Activated CD8-positive, alpha-beta T cell treated with anti-CD3 and anti-CD28 coated beads for 36 hours (primary cell): ENCODE measurements at places on chromosomes 2 and 18.

- no peak for DNase-seq
Measured at GRCh38 chr2:26438926-26439325, 37.2 kb downstream of the DRC1 start.

DNA sequence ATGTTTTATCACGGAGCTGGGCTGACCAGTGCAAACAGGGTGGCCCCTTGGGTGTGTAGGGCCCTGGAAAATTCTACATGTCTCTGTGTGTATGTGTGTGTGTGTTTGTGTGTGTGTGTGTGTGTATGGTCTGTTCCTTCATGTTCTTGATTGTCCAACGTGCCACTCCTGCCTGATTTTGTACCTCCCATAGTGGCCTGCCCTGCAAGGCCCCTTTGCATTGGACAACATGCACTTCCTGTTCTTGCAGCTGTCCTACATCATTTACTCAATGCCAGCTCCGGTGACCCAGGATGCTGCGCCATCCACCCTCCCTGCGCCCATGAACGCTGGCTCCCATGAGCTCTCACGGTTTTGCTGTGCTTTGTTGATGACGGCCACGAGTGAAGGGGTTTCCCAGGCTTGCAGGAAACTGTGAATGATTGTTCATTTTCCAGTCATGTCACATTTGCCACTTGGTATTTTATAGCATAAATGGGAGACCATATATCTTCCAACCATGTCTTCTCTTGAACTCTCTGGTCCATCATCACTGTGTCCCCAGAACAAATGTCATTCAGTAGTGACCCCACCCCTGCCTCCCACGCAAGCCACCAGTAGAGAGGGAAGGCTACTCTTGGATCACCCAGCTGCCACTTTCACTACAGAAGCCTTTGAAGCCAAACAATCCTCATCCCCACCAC lies 69.7 kb upstream of the NCK2 start:
- DNase-seq: peak; percentile 69

- DNase-seq: no peak
Measured at GRCh38 chr2:105972927-105973326, 221.2 kb downstream of the UXS1 start.

DNA sequence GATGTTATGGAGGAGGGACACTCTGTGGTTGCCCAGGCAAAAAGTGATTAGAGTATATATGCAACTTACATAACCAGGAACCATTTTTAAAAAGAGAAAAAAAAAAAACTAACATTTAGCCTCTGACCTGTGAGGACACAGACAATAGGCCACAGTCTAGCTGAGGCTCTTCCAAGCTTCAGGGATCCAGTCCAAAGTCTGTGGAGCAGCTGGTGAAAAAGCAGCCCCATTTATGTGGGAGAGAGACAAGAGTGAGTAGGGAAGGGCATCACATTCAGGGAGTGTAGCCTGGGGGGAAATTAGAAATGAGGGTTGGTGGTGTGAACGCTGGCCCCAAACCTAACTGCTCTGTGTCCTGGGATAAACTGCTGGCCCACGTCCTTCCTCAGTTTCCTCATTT lies 122.8 kb downstream of the MYO5B start:
- DNase-seq: no peak

- DNase-seq: no peak
Measured at GRCh38 chr2:50263728-50264127, 768.2 kb downstream of the NRXN1 start.

- DNase-seq: no peak
Measured at GRCh38 chr2:179331061-179331460, 66.4 kb upstream of the SESTD1 start.

DNA sequence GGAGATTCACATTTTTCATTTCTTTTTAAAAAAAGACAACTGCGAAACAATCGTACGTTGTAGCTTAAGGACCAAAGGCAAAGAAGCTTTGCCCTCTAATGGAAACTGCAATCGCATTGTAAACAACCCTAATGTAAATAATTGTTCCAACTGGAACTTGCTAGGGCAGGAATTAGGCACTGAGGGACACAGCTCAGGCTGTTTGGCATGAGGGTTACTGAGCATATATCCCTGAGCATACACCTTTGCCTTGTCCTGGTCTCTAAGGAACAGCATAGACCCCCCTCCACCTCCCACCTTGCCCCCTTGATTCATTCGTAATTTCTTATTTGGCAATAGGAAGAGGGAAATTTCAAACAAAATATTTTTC lies 396.4 kb downstream of the LNPK start:
- no peak for DNase-seq

GRCh38 chr18:40447820-40448219 lies 1507.2 kb upstream of the PIK3C3 start:
- no peak for DNase-seq

DNA sequence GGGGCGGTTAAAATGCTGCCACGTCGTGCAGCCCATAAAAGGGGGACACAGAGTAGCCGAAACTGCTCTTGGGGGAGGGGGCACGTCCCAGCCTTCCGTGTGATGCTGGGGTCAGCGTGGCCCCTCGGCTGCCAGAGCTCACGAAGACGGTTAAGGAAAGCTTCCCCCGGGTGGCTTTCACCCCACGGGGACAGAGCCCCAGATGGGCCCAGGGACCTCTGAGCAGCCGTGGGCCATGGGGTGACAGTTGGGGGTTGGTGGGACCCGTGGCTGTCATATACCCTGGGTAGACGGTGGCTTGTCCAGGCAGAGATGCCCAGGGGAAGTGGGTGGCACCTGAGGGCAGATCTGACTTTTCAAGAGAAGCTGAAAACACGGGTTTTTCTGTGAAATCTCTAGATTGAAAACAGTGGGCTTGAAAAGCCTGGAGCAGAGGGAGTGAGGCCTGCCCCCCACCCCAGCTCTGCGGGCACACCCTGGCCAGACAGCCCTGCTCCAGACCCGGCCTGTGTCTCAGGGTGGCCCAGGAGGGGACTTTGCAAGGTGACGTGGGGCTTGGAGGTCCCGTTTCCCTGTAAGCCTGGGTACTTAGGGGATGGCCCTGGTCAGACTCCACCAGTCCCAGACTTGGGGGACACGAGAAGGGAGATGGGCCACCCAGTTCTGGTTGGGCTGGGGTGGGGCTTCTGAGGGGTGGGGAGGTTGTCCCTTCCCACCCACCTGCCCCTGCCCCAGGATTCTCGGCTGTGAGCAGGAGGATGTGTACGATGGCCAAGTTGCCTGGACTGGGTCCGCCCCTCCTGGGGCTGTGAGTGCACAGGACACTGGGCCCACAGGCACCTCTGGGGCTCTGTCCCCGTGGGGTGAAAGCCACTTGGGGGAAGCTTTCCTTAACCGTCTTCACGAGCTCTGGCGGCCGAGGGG lies 652 bp downstream of the NEU4 start:
- no peak for DNase-seq

DNA sequence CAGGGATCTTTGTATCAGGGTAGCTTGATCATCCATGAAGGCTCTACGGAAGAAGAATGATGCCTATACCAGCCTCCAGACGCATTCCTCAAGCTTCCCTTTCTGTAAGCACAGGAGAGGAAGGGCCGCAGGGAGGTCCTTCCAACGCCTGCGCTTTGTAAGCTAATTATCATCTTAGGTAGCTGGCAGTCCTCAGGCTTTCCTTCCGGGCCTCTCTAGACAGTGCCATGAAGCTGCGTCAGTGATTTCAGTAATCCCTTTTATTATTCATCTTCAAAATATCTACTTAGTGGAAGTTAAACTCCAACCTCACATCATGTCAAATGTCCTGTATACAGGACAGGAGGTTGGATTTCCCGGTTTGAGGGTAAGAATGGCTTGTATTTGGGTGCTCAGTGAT lies 92.3 kb downstream of the ETAA1 start:
- DNase-seq: no peak

GRCh38 chr2:112251271-112251670 lies 3.6 kb downstream of the ZC3H8 start:
- no peak for DNase-seq

GRCh38 chr2:64646007-64646880 lies 7.5 kb downstream of the SERTAD2 start:
- peak; percentile 92 for DNase-seq

GRCh38 chr18:26017929-26018328 lies 72.5 kb downstream of the SS18 start:
- no peak for DNase-seq

DNA sequence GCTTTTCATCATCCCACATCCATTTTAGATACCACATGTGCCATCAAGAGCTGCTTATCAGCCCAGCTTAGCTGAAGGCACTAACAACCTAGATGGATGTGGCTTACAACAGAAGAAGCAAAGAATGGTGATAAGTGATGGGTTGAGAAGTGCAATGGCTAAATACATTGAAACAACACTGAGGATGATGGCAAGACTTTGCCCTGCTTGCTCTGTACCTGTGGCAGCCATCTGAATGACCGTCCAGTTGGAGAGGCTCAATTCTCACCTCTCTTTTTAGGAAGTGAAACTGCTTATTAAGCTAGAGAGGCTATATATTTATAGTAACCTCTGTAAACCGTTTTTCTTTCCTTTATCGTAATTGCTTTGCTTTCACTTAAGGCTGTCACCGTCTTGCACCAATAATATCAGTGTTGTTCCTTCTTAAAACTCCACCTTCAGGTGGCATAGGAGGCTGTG lies 5.7 kb downstream of the GPATCH11 start:
- DNase-seq: no peak

- DNase-seq: peak; percentile 65
Measured at GRCh38 chr2:199485732-199486335, 28.1 kb upstream of the SATB2 start.

- DNase-seq: no peak
Measured at GRCh38 chr2:205593891-205594290, 88.4 kb upstream of the NRP2 start.

DNA sequence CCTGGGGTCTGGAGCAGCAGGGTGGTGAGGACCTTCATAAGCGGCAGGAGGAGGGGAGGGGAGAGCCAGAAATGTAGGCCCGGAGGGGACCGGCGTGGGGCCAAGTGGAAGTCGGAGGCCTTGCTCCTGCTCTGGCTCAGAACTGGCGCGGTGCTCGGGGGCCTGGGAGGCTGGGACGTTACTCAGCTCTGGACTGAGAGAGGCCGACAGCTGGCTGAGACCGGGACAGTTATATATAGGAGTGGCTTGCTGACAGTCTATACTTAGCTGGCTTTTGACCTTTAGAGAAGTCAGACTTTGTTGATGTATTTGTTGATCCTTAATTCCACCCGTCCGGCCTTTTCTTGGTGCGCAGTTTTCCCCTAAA lies 15.7 kb downstream of the IGFBP5 start:
- DNase-seq: no peak

GRCh38 chr18:31581498-31582197 lies 10.0 kb upstream of the TTR start:
- no peak for DNase-seq

DNA sequence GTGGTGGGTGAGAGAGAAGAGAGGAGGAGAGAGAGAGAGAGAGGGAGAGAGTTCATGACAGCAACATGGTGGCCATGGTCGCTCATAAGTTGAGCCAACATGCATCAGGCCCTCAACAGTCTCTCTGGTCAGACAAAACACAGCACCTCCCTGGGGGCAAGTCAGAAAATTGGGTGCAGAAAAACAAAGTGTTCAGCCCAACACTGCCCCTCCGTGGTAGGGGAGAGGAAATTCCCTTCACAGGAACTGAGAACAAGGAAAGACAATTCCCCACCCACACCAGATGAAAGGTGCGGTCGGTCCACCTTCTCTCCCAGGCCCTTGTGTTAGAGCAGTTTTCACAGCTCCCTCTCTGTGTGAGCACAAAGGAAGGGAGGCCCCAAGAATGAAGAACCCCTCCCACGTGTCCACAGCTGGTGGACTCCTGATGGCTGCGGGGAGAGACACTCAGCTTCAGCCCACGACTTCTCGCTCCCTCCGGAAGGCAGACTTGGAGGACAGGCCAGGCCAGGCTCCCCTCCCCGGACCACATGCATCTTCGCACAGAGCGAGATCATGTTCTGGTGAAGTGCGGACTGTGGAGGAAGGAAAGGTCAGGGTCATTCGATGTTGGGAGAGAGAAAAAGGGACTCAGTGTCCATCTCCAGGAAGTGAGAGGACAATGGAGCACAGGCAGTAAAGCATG lies 181.7 kb downstream of the ANAPC1 start:
- peak; percentile 55 for DNase-seq

- no peak for DNase-seq
Measured at GRCh38 chr2:65880436-65880835, 448.0 kb upstream of the SPRED2 start.

- DNase-seq: no peak
Measured at GRCh38 chr2:207371877-207372276, 157.9 kb upstream of the CREB1 start.

- DNase-seq: no peak
Measured at GRCh38 chr2:58484221-58484620, 243.1 kb upstream of the FANCL start.

DNA sequence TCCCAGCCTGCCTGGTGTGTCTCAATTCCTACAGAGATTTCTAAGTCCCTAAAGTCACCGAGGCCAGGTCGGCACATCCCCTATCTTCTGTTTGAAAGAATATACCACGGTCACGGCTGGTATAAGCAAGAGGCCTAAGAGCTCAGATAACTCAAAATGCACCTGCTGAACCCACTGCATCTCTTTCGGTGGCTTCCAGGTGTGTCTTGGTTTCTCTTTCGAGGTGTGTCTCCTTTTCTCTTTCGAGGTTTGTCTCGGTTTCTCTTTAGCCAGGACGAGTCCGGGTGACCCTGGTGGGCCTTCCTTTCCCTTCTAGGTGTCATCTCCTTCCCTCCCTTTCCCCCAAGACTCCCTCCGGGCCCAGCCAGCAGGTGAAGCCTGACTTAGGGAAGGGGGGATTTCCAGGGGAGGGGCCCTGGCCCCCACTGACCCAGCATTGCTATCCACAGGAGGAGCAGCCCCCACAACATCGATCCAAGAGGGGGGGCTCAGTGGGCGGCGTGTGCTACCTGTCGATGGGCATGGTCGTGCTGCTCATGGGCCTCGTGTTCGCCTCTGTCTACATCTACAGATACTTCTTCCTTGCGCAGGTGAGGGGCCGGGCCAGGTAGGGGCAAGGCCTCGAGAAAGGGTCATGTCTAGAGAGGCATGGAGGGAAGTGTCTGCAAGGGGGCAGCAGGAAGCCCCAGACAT lies 8.4 kb downstream of the ITM2C start:
- DNase-seq: peak; percentile 34

DNA sequence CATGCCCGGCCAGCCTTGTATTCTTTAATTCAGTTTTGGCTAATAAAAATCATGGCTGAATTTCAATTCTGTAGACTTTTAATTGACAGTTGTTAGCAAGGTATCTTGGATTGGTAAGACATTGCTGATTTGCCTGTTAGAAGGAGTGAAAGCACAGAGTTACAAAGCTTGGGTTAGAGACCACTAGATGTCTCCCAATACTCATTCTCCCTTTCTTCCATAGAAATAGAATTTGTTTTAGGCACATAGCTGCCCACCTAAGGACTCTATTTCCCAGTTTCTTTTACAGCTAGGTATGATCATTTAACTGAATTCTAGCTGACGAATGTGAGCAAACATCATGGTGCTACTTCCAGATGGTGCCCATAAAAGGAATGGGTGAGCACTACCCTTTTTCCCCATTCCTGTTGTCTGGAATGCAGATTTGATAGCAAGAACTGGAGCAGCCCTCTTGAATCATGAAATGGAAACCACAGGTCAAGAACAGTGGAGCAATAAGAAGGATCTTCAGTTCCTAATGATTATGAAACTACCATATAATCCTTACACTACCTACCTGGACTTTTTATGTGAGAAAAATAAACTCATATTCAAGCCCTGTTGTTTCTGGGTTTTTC lies 17.5 kb downstream of the PECR start:
- no peak for DNase-seq
